Activated CD8-positive, alpha-beta memory T cell treated with anti-CD3 and anti-CD28 coated beads for 4 hours (primary cell): ENCODE measurements at places on chromosomes 3 and 15.

- DNase-seq: no peak
These were observed 97.8 kb downstream of the BBX start for GRCh38 chr3:107620534-107620933.

GRCh38 chr15:87672309-87673288 is 583.9 kb downstream of the NTRK3 start:
- DNase-seq: no peak

- DNase-seq: no peak
These were observed 21.3 kb downstream of the DNAJB8 start for GRCh38 chr3:128445357-128445756.

- DNase-seq: no peak
These were observed 15.4 kb upstream of the AADAC start for GRCh38 chr3:151798466-151798865.

DNA sequence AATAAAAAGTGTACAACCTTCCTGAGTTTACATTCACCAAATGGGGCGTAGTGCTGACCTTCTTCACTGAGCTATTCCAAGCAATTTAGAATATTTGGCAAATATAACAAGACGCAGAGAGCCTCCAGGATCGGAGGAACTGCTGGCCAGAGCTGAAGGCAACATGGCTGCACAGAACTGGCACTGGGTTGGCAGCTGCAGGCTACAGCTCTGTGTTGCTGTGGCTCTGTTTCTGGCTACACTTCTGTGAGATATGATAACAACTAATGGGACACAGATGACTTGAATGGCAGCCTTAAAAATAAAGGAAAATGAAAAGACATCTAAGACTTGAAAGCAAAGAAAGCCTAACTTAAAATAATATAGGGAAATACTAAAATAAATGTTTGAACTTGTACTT is 10.8 kb upstream of the SLC6A20 start:
- no peak for DNase-seq

DNA sequence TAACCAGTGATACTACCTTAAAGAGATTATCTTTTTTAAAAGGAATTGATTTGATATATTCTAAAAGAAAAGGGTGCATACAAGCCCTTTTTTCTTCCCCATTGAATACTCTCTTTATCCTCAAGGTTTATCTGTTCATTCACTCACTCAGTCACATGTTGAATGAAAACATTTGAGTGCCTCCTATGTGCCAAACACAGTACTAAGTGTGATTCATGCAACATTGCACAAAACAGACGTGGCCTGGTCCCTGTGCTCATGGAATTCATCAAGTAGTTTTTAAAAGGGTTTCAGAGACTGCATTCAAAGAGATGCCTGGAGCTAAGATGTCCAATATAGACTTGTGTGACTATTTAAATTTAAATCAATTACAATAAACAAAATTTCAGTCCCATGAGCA is 462.2 kb upstream of the MDFIC2 start:
- no peak for DNase-seq

GRCh38 chr3:71528816-71529215 is 54.7 kb downstream of the FOXP1 start:
- DNase-seq: no peak

- no peak for DNase-seq
These were observed 4.0 kb upstream of the ITGA11 start for GRCh38 chr15:68435966-68436365.

DNA sequence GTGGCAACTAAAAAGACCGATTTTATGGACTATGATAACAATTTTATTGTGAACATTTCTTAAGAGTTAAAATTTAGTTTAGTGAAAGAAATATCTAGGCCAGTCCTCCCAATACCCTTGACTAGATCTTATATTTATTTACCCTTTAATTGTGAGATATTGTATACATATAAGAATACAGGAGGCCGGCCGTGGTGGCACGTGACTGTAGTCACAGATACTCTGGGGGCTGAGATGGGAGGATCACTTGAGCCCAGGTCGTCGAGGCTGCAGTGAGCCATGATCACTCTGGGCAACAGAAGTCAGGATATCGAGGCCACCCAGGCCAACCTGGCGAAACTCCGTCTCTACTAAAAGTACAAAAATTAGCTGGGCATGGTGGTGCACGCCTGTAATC is 756 bp upstream of the RMDN3 start:
- DNase-seq: no peak

GRCh38 chr3:149009732-149010131 is 18.4 kb downstream of the GYG1 start:
- peak; percentile 4 for DNase-seq

DNA sequence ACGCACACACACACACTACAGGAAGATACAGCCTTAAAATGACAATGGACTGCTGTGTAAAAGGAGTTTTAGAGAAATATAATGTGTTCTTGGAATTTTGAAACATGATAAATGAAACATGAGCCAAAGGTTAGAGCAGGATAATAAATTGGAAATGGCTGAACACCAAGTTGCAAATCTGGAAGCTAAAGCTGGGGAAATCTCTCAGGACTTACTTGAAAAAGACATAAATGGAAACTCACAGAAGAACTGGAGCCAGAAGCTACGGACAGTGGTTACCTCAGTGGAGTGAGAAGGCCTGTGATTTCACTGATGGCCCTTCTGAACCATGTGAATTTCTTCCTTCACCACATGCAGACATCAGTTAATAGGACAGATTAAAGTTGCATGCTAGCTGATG is 37.3 kb upstream of the ATP10A start:
- DNase-seq: no peak

- no peak for DNase-seq
These were observed 59.6 kb downstream of the SLC12A8 start for GRCh38 chr3:125152951-125153350.

- DNase-seq: no peak
These were observed 166.1 kb downstream of the PYDC2 start for GRCh38 chr3:191627064-191627463.

GRCh38 chr3:153840487-153840886 is 280.7 kb upstream of the ARHGEF26 start:
- no peak for DNase-seq

- DNase-seq: no peak
These were observed 266.7 kb upstream of the ATP10A start for GRCh38 chr15:26129852-26130251.

GRCh38 chr15:89115547-89115946 is 27.3 kb downstream of the ABHD2 start:
- no peak for DNase-seq

DNA sequence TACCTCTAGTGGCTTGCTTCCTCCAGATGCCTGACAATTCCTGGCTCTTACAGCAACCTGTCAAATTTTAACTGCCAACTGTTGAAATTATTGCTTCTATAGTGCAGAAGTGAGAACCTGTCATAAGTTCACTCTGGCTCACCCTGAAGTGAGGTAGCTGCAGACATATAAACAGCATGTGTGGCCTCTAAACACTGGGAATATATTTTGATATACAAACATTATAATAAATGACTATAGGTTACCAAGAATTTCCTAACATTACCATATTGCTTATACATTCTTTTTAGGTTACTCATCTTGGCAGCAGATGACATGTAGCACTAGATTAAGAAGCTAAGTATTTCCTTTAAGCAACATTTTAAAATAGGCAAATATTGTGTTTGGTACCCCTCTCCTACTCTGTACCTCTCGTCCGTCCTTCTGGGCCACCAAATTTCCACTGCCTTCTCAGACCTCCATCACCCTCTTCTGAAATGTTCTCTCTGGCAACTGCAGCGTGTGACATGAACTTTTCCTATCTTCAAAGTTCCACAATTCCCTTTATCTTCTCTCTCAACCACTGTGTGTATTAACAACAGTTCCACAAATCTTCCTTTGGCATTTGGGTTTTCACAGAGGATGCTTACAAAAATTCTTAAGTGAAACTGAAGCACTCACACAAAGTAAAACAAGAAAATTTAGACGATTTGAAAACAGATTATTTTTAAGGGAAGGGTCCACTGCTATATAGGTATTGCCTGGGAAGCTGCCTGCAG is 15.3 kb upstream of the XXYLT1 start:
- no peak for DNase-seq

- DNase-seq: no peak
These were observed 464 bp downstream of the SOX2 start for GRCh38 chr3:181712226-181712552.

- DNase-seq: no peak
These were observed 21.6 kb downstream of the P3H2 start for GRCh38 chr3:190099099-190099498.

GRCh38 chr3:184381261-184382224 is 1.7 kb downstream of the CHRD start:
- no peak for DNase-seq

GRCh38 chr3:184731786-184732537 is 20.1 kb upstream of the MAGEF1 start:
- DNase-seq: no peak

- no peak for DNase-seq
These were observed 412.9 kb downstream of the VGLL3 start for GRCh38 chr3:86578071-86578470.

- DNase-seq: no peak
These were observed 211.9 kb downstream of the LRRN1 start for GRCh38 chr3:4011166-4011565.

GRCh38 chr15:73955326-73955725 is 29.1 kb downstream of the LOXL1 start:
- no peak for DNase-seq

GRCh38 chr15:59304034-59304795 is 68.5 kb downstream of the MYO1E start:
- no peak for DNase-seq

DNA sequence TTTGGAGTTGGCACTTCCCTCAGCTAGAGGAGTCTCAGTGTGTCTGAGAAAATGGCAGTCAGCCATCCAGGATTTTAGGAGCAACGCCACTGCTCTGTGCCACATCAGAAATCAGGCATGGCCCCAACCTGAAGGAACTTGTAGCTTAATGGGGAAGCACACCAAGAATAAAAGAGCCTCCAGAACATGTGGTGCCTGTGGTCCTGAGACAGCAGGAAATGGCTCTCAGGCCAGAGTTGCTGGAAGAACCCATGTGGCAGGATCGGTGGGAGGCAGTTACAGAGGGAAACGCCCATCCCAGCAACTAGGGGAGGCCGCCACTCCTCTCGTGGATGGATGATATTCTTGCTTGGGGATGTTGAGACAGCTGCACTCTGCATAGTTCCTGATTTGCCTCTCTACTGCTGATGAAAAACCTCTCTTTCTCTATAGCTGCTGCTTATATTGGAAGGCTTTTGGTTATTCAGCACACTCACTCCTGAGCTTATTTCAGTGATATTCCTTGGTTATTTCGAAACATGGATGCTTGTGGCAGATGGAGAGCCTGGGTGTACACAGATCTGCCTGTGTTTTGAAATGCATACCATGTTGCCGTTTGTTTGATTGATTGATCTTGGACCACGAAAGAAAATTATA is 52.4 kb downstream of the KLHL25 start:
- DNase-seq: no peak

GRCh38 chr3:186352369-186352768 is 9.7 kb downstream of the DGKG start:
- DNase-seq: no peak

DNA sequence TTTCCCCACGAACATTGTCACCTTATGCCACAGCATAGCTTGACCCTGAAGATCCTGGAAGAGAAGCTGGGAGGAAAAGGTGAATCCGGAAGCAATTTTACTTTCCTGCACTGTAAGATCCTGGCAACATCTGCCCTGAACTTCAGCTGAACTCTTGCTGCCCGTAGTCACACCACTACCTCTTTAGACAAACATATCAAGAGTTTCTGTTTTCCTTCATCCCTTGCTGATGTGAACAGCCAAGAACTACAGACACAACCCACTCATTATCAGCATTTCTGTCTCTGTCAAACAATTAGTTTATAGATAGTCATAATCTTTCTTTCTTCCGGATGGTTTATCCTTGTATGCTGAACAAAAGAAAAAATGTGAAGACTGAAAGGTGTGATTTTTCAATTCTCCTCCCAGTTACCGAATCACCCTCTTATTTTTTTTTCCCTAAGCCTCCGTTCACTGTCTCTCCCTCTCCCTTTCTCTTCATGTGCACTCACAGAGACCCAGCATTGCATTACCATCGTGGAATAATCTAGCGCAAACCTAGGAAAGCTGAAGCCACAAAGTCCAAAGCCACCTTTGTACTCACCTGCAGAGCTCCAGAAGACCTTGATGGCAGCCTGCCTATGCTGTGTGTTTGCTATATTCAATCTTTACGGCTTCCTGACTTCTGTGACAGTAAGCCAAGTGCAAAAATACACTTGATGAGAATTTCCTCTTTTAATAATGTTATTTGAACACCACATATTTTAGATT is 229.2 kb downstream of the CDIN1 start:
- DNase-seq: no peak

- DNase-seq: no peak
These were observed 15.5 kb downstream of the BMF start for GRCh38 chr15:40092979-40093869.

- no peak for DNase-seq
These were observed 12.4 kb upstream of the AEN start for GRCh38 chr15:88608607-88609181.

GRCh38 chr3:169573148-169573547 is 90.4 kb downstream of the MECOM start:
- DNase-seq: no peak

GRCh38 chr3:30085486-30085885 is 520.9 kb upstream of the TGFBR2 start:
- no peak for DNase-seq

- DNase-seq: no peak
These were observed 291.6 kb upstream of the CFAP20DC start for GRCh38 chr3:59341459-59341858.

- DNase-seq: no peak
These were observed 121.3 kb downstream of the THRB start for GRCh38 chr3:24373198-24373959.

DNA sequence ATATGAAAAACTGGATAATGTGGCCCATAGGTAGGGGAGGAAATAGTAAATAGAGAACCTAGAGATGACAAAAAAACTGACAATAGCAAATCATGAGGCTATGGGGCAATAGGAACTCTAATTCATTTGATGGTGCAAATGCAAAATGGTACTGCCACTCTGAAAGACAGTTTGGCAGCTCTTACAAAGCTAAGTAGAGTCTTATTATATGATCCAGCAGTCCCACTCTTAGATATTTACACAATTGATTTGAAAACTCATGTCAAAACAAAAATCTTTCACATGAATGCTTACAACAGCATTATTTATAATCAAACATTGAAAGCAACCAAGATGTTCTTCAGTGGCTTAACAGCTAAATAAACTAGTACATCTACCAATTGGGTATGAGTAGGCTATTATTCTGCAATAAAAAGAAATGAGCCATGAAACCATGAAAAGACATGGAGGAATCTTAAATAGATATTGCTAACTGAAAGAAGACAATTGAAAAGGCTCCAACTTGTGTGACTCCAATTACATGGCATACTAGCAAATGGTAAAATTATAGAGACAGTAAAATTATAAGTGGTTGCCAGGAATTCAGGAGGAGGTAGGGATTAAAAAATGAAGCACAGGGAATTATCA is 321.8 kb upstream of the STAC start:
- no peak for DNase-seq

- DNase-seq: no peak
These were observed 27.1 kb downstream of the RPSA start for GRCh38 chr3:39433642-39434041.

- no peak for DNase-seq
These were observed 129.4 kb upstream of the CNTN4 start for GRCh38 chr3:1969281-1969680.
